ENCODE measurements at places on chromosomes 3 and 15.

- no peaks in the 10 kb centered on the region for H3K36me3 ChIP-seq
- H3K4me3 ChIP-seq: no peak overlapping the region
- no peaks in the 10 kb centered on the region for H3K27me3 ChIP-seq
- no peaks in the 10 kb centered on the region for H3K4me1 ChIP-seq
- H3K27ac ChIP-seq: no peak overlapping the region
Observed at GRCh38 chr3:58874795-58875194, 175.0 kb downstream of the CFAP20DC start.

GRCh38 chr3:153634683-153635082, 472.7 kb downstream of the RAP2B start:
- H3K27ac ChIP-seq: no peak overlapping the region
- H3K4me1 ChIP-seq: no peaks in the 10 kb centered on the region
- H3K27me3 ChIP-seq: no peaks in the 10 kb centered on the region
- no peak overlapping the region for H3K4me3 ChIP-seq

- H3K27me3 ChIP-seq: no peaks in the 10 kb centered on the region
- peak overlapping the region; percentile 33 for H3K27ac ChIP-seq
- H3K4me1 ChIP-seq: peaks cover 9% of the 10 kb centered on the region
- peak; percentile 59 for DNase-seq
- no peaks in the 10 kb centered on the region for H3K36me3 ChIP-seq
- H3K4me3 ChIP-seq: peak overlapping the region; percentile 23
Observed at GRCh38 chr15:70100474-70101341, 3.0 kb upstream of the TLE3 start.

DNA sequence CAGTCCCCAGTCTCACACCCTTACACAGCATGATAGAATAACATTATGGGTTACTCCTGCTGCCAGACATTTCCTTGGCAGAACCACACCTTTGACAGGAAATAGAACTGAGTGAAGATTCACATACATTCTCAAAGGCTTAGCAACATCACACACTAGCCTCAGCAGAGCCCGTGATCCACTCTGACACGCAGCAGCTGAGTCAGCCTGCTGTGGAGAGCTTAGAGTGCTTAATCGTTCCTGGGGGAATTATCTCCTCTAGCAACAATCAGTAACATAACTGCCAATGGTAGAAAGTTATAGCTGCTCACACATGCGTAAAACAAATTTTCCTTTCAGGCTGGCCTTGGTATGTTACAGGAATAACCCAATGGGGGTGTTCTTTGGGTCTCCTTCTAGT, 382.1 kb downstream of the GAP43 start:
- H3K4me1 ChIP-seq: no peaks in the 10 kb centered on the region
- no peak overlapping the region for H3K27ac ChIP-seq
- no peaks in the 10 kb centered on the region for H3K27me3 ChIP-seq
- peak; percentile 28 for DNase-seq

Measured in uterus (tissue), 4 donors.